ENCODE measurements at places on chromosomes 1 and 21.

DNA sequence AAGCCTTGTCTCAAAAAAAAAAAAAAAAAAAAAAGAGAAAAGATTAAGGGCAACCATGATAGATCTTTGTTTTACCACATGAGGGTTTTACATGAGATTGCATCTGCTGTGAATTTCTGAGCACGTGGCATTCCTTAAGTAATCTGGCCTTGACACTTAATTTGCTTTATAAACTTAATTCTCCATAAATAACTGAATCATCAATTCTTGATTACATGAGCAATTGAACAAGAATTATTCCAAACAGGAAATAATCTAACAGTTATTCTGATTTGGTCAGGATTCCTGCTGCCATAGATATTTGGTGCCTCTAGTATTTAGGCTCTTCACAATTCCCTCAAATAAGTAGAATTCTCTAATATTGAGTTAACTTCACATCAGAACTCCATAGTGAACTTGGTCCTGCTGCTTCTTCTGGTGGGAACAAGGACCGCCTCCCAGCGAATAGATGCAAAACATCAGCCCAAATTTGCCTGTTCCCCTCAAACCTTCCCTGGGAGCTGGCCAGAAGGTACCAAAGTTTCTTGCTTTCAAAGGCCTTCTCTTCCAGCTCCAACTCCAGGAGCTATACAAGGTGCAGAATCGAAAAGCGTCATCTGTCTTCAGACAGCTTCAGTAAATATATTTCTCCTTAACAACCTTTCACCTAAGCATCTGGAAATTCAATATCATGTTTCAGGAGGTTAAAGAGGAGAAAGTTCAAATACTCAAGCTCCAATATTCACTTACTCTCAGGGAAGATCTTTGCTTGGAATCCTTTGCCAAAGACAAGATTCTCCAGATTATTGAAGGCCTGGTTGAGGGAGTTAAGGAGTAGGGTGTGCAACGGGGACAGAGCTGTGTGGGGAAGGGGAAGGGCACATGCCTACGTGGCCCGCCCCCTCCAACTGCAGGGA lies 1.0 kb downstream of the KRTCAP2 start:
- no peak for DNase-seq

GRCh38 chr1:206796981-206797402 lies 24.7 kb upstream of the IL10 start:
- no peak for DNase-seq

GRCh38 chr1:225460737-225461532 lies 33.1 kb upstream of the LBR start:
- no peak for DNase-seq

- DNase-seq, result no peak
These were observed 24.0 kb downstream of the TMEM53 start for GRCh38 chr1:44650159-44650831.

- DNase-seq, result no peak
These were observed 2.0 kb upstream of the GJA5 start for GRCh38 chr1:147762233-147763024.

DNA sequence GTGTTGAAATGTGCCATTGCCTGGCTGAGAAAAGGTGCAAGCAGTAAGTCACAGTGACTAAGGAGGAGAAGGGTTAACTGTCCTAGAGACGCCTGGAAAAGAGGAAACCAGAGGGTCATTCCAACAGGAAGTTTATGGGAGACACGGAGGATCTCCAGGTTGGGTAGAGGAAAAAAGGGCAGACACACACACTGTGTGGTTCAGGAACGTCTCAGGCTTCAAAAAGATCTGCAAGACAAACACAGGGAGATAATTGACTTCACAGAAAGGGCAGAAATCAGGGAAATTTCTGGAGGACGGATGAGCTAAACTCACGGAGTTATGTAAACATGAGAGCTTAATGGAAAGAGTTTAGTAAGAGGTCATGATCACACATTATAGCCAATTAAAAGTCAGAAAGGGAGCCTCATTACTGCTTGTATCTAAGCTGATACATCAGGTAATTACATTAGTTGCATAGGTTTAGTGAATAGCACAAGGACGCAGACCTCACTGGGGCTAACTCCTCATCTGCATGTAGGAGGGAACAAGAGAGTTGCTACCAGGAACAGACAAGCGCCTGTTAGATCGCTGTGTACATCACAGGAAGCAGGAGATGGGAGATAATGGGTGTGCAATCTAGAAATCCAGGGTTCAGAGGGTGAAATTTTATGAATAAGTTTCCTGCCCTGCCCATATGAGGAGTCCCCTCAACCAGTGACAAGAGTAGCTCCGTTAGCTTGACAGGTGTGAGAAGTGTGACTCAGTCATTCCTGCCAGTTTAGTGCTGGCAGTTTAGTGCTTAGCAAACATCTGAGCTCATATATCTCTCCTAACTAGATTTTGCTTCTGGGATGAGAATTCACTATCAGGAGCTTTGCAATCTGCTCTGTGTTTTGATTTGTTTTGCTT lies 96.6 kb upstream of the TNR start:
- DNase-seq, result no peak

- DNase-seq, result no peak
These were observed 71.1 kb upstream of the C8B start for GRCh38 chr1:57036641-57037579.
